ENCODE measurements at places on chromosomes 2 and 18. TPM values are rescaled to one million over a fixed set of nuclear protein-coding genes. Genes with fewer than 3 reads are reported as not detected.

The PRSS56 gene
- not detected for total RNA-seq

The AGXT gene
- not detected for total RNA-seq

The DCDC2C gene
- total RNA-seq, result not detected

The APCDD1 gene
- not detected for total RNA-seq

The ICOS gene
- 54.4 TPM for total RNA-seq

The CSRNP3 gene
- total RNA-seq, result not detected

The ARHGEF33 gene
- 0.14 TPM for total RNA-seq
